ENCODE measurements at places on chromosomes 12 and 14. TPM values are rescaled to one million over a fixed set of nuclear protein-coding genes. Genes with fewer than 3 reads are reported as not detected.

DNA sequence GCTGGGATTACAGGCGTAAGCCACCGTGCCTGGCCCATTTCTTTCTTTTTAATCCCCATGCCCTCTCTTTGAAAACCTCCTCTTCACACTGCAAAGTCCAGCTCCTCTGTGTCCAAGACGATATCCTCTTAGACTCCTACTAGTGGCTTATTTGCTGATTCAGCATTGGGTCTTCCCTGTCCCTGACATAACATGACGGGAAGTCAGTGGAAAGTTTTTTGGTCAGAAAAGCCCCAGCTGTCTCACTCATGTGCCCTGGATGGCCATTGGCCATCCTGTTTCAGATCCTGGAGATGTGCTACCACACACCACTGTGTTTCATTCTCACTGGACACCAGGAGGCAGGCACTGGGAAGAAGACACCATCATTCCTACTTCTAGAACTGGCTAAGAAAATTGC, 102.6 kb upstream of the MED13L start:
- DNase-seq = no peak

GRCh38 chr12:5375547-5376295, 56.2 kb upstream of the NTF3 start:
- no peak for DNase-seq

- DNase-seq = no peak
These were observed 88.6 kb downstream of the EPS8 start for GRCh38 chr12:15700595-15700994.

GRCh38 chr14:104549536-104550339, 29.8 kb upstream of the C14orf180 start:
- peak; percentile 49 for DNase-seq

- no peak for DNase-seq
These were observed 38.7 kb upstream of the SYCP3 start for GRCh38 chr12:101777978-101778377.

- no peak for DNase-seq
These were observed 13.0 kb downstream of the ATG14 start for GRCh38 chr14:55398679-55399078.

DNA sequence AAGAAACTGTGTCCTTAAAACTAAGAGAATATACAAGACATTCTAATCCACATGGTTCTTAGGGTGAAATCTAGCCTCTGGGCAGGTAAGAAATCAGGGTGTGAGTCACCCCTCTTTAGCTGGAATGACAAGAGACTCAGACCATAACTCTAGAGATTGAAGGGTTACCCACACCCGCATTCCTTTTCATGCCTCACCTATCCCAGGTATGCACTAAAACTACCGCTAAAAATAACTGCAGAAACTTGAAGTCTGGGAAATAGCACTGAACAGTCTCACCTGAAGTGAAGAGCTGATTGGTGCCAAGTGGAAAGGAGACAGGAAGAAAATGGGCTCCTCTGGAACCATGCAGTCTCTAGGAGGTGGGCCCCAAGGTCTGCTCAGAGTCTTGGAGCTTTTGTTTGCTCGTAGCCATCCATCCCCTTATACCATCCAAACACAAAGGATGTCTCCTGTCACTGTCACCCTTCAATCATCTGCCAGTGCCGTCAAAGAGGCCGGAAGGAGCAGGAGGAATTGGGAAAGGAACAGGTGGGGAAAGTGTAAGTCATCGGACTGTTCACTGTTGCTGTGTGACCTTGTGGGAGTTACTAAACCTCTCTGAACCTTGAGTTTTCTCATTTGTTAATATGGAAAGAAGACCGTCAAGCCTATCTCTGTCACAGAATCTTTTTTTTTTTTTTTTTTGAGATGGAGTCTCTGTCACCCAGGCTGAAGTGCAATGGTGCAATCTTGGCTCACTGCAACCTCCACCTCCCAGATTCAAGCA, 22.4 kb downstream of the DDX47 start:
- no peak for DNase-seq

GRCh38 chr12:105212438-105212837, 23.5 kb downstream of the APPL2 start:
- DNase-seq = no peak

DNA sequence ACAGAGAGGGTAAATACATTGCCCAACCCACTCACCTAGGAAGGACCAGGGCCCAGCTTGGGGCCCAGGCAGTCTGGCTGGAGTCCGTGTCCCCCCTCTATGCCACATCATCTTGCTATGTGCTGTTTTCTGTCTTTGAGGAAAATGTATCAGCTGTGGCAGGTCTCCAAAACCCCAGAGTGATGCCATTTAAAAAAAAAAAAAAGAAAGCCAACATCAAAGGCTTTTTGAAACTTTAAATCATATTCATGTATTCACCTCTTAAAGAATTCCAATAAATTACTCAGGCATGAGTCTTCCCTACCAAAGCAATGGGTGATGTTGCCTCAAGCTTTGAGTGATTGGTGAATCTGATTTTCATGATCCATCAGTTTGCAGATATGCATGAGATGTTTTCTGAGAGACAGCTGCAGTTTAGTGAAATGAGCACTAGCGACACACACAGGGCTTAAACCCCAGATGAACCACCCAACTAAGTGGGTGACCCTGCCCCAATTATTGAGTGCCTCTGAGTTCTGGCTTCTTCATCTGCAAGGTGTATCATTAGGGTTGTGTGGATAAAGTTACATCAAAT, 6.1 kb downstream of the KRT81 start:
- no peak for DNase-seq

DNA sequence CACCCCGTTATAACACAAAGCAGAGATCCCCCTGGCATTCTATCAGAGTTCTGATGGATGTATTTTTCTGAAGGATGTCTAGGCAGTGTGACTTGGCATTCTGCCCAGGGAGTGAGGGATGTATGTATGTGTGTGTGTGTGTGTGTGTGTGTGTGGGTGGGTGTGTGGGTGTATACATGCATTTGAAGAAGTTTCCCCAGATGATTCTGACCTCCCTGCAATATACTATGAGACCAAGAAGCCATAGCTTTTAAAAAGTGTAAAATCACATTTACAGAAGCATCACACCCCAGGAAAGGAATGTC, 59.7 kb upstream of the NAP1L1 start:
- DNase-seq = no peak

- DNase-seq = peak; percentile 17
These were observed 9.5 kb upstream of the MEG3 start for GRCh38 chr14:100816286-100816949.

DNA sequence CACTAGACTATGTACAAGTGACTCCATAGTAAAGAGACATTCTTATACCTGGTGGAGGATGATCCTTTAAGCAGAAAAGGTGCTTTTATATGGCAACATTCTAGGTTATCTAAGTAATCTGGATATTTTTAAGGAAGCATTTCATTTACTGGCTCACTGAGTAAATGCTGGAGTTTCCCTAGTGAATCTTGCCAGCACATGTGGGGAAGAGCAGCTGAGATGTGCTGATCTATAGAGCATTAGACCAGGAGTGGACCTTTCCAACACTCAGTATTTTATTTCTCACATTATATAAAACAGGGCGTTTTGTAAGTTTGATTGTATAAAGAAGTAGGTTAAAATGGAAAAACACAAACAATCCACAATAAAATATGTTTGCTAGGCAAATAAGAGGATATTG, 478.5 kb downstream of the ATP23 start:
- no peak for DNase-seq

DNA sequence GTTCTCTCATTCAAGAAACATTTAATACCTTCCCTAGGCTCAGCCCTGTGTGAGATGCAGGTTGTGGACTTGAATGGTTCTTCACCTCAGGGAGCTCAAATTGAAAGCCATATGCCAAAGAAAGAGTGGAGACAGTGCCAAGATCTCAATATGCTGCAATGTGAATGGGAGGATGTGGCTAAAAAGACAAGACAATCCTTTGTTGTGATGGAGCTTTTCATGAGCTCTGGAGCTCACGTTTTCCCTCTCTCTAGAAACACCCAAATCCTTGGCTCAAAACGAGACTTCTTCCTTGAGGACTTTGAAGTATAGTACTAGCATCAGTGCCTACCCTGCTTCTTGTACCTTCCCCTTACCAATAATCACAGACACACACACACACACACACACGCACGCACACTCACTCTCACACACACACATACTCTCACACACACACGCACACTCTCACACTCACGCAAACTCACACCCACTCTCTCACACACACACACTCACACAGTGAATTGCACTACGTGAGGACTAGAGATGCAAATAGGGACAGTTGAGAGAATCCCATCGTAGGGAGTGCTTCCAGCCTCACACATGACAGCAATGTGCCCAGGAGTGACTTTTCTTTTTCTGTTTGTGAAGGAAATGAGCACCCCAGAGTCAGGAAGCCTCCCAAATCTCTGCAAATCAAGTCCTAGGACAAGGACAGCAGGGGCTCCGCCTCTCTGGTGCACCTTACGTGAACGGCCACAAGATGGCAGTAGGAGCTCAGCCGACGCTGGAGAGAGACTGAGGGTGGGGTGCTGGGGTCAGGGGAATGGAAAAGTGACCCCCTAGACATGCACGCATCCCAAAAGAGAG, 231.4 kb downstream of the PCNX1 start:
- peak; percentile 70 for DNase-seq

GRCh38 chr12:74891083-74891668, 318.5 kb downstream of the KCNC2 start:
- DNase-seq = no peak

The ZFHX2 gene
- total RNA-seq = 0.60 TPM

The CABP1 gene
- 5.5 TPM for total RNA-seq

The KLRK1 gene
- total RNA-seq = 1.2 TPM

The CNOT2 gene
- total RNA-seq = 36.5 TPM

The ASPG gene
- total RNA-seq = 27.5 TPM

The LMO3 gene
- 3.8 TPM for total RNA-seq

Measured in Right ventricle myocardium inferior (tissue), 1 donor.